ENCODE measurements at places on chromosomes 4 and X.

GRCh38 chrX:21963269-21963668 is 22.8 kb downstream of the SMS start:
- no peak for DNase-seq

GRCh38 chr4:100836929-100837328 is 319.1 kb upstream of the EMCN start:
- no peak for DNase-seq

DNA sequence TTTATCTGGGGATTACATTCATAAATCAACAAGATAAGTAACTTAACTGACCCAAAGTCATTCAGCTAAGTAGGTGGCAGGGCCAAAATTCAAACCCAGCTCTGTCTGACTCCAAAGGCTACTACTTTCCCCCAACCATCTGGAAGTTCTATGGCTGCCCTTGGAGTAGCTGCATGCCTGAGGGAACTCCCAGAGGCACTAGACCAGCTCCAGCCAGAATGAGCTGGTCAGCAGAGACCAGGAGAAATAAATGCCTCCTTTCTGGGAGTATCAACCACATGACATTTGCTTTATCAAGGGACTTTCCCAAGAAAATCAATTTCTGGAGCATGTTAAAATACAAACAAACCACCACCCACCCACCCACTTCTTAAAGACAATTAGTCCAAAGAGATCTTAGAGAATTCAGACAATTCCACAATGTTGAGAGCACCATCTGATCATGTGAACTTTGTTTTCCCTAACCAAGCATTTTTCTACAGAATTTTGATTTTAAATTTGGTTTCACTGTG is 180.5 kb downstream of the EFHC2 start:
- DNase-seq, result no peak

- DNase-seq, result no peak
These were observed 34.6 kb upstream of the FGFR3 start for GRCh38 chr4:1758306-1759121.

DNA sequence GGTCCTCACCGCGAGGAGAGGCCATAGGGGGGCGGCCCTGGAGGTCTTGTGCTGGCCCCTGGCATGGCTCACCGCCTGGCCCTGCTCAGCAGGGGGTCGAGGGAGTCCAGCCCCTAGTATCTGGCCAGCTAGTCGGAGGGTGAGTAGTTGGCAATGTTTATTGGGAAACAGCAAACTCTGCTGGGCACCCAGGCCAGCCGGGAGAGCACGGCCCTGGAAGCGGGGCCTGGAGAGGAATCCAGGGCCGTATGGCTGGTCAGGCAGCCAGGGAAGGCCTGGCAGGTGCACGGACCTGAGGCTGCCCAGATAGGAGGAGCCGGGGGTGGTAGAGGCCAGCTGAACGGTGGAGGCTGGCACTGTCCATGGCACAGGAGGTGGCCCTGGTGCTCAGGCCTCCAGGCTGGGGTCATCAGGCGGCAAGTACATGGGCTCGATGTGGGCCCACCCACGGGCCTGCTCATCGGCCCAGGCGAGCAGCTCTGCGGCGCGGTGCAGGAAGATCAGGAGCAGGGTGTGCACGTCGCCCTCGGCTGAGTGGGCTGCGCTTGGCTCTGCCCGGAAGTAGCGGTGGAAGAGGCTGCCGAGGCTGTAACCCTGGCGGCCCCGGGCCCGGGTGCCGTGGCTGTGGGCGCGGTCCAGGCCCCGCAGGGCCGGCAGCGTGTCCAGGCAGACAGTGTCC is 1.4 kb downstream of the TREX2 start:
- DNase-seq, result no peak

GRCh38 chr4:20337261-20337664 is 85.6 kb downstream of the SLIT2 start:
- DNase-seq, result no peak

DNA sequence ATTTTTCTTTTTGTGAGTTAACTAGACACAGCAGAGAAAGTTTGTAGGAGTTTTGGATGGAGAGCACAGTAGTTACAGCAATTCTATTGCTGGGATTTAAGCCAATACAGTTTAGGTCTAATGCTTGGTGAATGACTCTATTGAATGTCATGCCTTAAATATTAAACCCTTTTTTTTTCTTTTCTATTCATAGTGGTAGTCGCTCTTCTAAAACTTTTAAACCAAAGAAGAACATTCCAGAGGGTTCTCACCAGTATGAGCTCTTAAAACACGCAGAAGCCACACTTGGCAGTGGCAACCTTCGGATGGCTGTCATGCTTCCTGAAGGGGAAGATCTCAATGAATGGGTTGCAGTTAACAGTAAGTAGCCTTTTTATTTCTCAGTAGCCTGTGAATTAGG is 34.8 kb upstream of the DCK start:
- DNase-seq, result no peak

- no peak for DNase-seq
These were observed 48.0 kb upstream of the IGFBP7 start for GRCh38 chr4:57158221-57158620.

GRCh38 chrX:45400027-45400779 is 199.5 kb upstream of the DIPK2B start:
- no peak for DNase-seq
